ENCODE measurements at places on chromosomes 16 and 17.

- no peak for DNase-seq
These were observed 59.3 kb downstream of the IKZF3 start for GRCh38 chr17:39804839-39805238.

- DNase-seq, result no peak
These were observed 344.0 kb downstream of the CA10 start for GRCh38 chr17:51814521-51814920.

DNA sequence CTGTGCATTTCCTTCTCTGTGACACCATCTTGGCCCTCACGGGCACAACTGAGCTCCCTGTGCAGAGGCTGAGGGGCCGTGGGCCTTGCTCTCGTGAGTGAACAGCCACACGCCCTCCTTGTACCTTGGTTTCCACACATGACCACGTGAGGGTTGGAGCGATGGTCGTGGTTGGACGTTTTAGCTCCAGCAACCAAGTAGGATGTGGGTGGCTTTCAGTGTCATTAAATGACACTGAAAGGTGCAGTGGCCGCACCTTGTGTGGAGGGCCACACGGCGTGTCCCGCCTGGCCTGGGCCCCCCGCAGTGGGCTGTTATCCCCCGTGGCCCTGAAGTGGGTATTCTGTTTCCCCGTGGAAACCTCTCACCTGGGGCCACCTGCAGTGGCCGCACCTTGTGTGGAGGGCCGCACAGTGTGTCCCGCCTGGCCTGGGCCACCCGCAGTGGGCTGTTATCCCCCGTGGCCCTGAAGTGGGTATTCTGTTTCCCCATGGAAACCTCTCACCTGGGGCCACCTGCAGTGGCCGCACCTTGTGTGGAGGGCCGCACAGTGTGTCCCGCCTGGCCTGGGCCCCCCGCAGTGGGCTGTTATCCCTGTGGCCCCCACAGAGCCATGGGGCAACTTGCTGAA lies 28.2 kb downstream of the ACSF3 start:
- no peak for DNase-seq

DNA sequence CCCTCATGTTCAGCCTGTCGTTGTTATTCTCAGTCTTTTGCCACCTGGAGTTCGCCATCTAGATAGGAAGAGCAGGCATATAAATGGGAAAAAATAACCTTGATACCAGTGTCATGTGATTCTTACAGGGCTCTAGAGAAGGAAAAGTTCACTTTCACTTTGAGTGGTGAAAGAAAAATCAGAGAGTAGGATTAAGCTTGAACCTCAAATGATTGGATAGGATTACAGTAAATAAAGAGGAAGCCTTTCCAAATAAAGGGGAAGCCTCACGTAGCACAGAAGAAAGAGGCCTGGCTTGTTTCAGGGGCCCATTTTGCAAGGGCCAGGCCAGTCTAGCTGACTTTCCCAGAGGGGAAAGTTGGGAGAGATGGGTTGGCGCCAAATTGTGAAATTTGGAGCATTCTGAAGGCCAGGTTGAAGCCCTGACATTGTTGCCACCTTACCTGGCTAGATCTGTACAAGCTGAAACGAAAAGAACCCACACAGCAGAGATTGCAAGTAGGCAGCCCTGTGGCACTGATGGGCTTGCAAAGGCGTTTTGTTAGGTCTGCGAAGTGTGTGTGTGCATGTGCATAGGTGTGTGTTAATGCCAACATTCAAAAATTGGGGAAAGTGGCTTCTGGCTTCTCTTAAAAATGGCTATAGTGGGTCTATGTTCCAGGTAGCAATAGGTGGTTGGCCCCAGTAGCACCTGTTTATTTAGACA lies 38.8 kb downstream of the TMC6 start:
- no peak for DNase-seq

GRCh38 chr16:23837553-23838308 lies 1.9 kb downstream of the PRKCB start:
- DNase-seq, result no peak

DNA sequence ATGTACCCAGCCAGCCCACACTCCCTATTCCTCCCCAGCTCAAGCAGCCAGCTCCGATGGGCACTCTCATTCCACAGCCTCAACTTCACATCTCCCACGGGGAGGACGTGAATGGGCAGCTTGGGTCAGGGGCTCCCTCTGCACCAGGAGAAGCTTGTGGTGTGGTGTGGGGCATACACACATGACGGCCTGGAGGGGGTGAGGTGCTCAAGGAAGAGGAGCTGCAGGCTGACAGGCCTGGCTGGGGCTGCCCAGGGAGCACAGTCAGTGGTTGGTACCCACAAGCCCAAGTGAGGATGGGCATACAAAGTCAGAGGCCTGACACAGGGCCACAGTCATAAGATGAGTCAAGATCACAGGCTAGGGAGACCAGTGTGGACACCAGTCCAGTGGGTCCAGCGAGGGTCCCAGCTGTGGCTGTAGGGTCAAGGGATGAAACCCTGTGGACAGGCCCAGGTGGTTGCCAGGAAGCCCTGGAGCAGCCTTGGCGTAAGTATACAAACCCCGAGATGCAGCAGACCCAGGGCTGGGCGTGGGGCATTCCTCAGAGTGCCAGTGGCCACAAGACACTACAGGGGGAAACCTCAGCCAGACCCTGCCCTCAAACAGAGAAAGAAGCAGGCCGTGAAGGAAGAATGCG lies 4.4 kb downstream of the DRC3 start:
- no peak for DNase-seq

DNA sequence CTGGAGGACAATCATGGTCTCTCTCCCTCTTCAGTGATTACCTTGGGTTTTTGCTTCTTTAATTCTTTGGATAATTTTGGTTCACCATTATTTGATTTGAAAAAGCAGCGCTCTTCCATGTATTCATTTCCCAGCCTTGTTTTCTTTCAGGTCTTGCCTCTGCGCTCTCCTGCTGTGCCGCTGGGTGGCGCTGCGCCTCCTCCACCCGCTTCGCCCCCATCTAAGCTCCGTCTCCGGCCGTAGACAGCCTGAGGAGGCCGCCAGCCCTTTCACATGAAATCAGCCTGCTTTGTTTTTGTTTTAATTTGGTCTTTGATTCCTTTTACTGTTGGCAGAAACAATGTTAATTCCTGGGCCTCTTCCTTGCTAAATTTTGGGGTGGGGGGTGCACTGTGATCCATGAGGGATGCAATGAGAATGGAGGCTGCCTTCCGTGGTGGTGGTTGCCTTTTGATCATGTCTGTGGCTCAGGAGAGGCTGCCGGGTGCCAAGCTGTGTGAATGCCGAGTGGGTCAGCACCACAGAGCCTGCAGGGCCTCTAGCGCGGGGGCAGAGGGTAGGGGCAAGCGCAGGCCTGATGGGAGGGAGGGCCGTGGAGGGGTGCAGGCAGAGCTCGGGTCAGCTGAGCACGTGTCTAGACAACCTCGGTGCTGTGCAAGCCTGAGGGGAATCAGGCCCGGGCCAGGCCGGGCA lies 64.1 kb downstream of the PLD6 start:
- DNase-seq, result no peak

GRCh38 chr17:81086789-81087551 lies 52.0 kb downstream of the BAIAP2 start:
- DNase-seq, result no peak

DNA sequence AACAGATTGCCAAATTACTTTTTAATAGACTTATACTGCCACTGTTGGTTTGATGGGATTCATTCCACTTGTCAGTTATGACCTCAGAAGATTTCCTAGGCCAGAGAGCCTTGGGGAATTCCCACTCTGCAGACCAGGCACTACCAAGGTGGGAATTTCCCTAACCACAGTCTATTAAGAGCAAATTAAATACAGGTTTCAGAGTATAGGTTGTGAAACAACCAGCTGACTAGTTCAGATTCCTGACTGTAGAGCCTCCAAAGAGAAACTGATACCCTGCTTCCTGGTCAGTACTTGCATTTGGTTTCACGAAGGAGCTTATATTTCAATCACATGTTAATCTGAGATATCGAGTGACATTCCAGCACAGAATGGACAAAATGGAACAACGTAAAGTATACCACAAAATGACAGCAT lies 186.5 kb downstream of the STX8 start:
- peak; percentile 43 for DNase-seq

DNA sequence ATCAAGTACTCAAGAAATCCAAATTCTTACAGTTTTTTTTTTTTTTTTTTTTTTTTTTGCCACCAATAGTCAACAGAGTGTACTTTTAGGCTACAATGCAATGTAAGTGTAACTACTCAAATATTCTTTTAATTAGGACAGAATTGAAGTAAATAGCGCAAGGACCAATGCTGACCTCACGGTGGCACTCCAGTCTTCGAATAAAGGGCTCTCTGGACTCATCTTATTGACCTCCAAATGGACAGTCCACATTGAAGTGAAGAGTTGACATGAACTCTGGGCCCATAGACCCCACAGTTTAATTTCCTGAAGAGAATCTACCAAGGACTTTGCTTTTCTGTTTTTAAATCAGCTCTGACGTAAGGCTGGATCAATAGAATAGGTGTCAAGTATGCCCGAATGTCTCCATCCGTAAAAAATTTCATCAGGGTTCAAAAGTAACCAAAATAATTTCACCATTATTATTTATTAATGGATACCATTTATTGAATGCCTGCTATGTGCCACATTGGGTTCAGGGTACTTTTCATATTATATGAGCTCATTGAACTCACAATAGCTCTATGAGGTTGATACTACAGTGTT lies 7.3 kb upstream of the DDX52 start:
- DNase-seq, result peak; percentile 9

- DNase-seq, result no peak
These were observed 7.0 kb downstream of the HEATR3 start for GRCh38 chr16:50072730-50073129.

- DNase-seq, result peak; percentile 4
These were observed 34.1 kb downstream of the AXIN2 start for GRCh38 chr17:65527381-65527780.

- DNase-seq, result no peak
These were observed 35.8 kb upstream of the BHLHA9 start for GRCh38 chr17:1234455-1234854.

DNA sequence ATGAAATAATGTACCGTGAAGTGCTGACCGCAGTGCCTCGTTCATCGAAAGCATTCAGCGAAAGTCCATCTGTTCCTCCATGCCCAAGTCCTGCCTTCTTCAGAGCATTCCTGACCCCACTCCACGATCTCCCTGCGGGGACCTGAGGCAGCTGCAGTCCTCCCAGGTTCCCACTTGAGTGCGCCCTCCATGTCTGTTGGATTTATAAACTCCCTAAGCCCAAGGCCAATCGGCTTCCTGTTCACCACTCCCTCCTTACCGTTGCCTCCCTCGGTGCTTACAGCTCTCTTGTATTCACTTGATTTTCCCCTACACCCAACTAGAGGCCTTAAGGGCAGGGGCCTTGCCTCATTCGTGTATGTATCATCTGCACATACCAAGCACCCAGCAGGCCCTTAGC lies 2.8 kb downstream of the RAD51D start:
- no peak for DNase-seq

DNA sequence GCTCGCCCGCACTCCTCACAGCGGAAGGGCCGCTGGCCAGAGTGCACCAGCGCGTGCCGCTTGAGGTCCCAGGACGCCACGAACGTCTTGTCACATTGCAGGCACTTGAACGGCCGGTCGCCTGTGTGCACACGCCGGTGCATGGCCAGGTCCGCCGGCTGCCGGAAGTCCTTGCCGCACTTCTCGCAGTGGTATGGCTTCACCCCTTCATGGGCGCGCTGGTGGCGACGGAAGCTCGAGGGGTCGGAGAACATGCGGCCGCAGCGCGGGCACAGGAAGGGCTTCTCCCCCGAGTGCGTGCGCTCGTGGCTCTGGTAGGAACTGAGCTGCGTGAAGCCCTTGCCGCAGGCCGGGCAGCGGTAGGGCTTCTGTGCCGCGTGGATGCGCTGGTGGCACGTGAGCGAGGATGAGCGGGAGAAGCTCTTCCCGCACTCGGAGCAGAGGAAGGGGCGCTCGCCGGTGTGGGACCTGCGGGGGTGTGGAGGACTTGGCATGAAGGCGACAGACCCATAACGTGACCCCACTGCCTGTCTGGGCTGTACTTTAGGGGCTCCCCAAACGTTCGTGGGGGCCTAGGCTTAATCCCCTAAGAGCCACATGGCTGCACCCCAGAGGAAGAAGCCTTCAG lies 12.1 kb downstream of the ZNF668 start:
- DNase-seq, result no peak

DNA sequence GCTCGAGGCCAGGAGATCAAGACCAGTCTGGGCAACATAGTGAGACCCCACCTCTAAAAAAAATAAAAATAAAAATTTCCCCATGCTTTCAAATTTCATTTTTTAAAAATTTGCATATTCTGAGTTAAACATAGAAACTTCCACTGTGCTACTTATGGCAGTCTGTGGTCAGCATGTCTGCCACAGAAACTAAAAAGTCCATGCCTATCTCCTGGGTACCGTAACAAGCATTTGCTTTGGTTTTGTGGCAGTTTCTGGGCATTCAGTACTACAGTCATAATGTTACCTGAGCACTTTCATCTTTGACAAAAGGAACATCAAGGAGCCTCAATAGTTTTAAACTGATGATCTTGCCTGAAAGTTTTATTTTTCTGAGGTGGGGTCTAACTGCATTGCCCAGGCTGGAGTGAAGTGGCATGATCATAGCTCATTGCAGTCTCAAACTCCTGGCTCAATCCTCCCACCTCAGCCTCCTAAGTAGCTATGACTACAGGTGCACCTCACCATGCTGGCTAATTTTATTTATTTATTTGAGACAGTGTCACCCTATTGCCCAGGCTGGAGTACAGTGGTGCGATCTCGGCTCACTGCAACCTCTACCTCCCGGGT lies 13.2 kb upstream of the ITGA2B start:
- no peak for DNase-seq

DNA sequence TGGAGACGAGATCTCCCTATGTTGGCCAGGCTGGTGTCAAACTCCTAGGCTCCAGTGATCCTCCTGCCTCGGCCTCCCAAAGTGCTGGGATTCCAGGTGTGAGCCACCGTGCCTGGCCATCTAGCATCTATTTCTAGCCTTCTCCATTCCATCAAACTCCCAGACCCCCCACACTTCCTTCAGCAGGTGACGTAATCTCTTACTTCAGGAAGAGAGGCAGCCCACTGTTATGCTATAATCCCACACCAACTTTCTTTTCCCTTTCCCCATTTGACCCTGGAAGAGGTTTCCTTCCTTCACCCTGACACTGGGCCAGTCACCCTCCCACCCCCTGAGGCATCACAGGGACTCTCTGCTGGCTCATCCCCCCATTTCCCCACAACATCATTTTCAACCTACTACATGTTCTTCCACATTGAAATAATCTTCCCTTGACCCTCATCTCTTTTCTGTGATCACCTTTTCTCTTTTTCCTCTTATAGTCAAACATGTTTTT lies 7.6 kb downstream of the ITGA2B start:
- DNase-seq, result no peak

DNA sequence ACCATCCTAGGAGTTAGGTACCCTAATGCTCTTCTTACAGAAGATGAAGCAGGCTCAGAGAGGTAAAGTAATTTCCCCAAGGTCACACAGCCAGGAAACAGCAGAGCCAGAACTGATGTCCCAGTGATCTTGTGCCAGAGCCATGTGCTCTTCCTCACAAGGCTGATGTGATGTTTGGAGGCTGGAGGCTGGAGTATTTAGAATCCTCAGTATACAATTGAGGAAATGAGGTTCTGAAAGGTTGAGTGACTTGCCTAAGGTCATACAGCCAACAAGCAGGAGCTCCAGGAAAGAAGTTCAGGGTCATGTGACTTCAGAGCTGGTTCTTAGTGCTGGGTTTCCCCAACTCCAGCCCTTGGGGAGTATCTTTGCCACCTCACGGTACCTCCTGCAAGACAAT lies 18.5 kb downstream of the ITPRIPL2 start:
- DNase-seq, result no peak
